ENCODE measurements at places on chromosomes 6 and 20.

DNA sequence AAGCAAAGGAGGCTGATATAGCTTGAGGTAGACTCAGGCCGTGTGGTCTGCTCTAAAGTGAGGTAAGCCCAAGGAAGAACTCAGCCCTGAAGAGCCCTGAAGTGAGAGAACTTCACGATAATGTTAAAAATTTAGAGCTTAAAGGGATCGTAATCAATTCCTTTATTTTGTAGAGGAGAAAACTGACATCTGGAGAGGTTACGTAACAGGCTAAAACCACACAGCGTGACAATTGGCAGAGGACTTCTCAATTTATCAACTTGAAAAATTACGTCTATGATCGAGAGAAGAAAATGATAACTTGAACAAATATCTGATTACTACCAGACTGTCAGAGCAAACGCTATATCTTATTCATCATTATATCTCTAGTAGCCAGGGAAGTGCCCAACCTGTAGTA lies 121.8 kb upstream of the FOXO3 start:
- no peak for DNase-seq

GRCh38 chr20:51712501-51713212 lies 55.5 kb downstream of the ATP9A start:
- DNase-seq: peak; percentile 37

DNA sequence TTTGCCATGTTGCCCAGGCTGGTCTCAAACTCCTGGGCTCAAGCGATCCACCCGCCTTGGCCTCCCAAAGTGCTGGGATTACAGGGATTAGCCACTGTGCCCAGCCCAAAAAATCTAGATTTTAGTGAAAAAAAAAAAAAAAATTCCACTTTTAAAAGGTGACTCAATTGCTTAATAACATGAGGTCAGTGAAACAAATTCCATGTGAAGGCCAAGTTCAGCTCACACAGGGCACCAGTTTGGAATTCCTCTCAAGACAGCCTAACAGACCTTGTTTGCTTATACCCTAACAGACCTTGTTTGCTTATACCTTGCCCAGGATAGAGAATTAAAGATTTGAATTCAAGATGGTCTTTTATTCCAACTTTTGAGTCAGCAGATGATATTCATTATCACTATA lies 5.1 kb downstream of the RRBP1 start:
- DNase-seq: peak; percentile 43

- DNase-seq: no peak
Measured at GRCh38 chr20:45318948-45319347, 10.8 kb upstream of the MATN4 start.

GRCh38 chr20:25058051-25058846 lies at the start of gene ACSS1:
ACSS1 (minus strand) TSS chr20:25058139; CDS start chr20:25058102, 37 bp downstream.
- DNase-seq: peak; percentile 63

DNA sequence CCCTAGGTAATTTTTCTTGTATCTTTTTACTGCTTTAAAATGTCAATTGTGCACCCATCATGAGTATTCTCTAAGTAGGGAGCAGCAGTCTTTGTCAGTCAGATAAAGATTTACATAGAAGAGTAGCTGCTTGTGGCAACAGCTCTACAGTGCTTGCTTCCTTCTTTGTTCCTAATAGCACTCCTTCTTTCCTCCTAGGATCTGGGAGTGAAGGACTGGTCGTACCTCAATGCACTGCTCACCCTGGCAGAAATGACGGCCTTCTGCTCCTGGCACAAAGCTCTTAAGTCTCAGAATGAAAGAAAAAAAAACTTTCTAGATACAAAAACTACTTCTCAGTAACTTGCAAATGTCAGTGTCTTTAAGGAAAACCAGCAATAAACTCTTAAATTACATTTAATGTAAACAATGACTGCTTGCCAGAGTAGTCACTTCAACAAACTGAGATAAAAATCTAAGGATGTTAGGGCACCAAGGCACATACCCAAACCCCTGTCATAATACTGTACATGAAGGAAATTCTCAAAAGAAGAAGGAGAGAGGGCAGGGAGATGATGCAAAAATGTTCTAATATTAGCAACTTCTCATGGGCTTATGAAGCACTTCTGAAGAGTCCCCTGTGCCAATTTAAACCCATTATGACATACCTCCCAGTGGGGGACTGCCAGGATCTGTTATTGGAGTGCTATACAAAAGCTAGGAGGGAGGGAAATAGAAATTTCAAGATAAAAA lies 34.0 kb downstream of the NCOA6 start:
- peak; percentile 90 for DNase-seq

- DNase-seq: no peak
Measured at GRCh38 chr20:56060486-56060885, 55.2 kb upstream of the CBLN4 start.

DNA sequence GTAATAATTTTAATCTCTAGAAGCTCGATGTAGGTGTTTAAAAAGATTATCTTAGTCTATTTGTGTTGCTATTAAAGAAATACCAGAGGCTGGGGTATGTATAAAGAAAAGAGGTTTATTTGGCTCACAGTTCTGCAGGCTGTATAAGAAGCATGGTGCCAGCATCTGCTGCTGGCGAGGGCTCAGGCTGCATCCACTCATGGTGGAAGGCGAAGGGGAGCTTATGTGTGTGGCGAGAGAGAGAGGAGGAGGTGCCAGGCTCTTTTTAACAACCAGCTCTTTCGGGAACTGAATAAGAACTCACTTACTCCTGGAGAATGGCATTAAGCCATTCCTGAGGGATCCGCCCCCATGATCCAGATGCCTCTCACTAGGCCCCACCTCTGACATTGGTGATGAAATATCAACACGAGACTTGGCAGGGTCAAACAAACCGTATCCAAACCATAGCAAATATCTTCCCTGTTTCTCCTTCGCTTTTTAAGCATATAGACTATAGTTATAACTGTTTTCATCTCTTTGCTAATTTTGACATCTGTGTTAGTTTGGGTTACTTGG lies 24.5 kb downstream of the CHMP4B start:
- peak; percentile 18 for DNase-seq

GRCh38 chr6:107061125-107062020 lies 33.4 kb downstream of the MTRES1 start:
- peak; percentile 29 for DNase-seq

DNA sequence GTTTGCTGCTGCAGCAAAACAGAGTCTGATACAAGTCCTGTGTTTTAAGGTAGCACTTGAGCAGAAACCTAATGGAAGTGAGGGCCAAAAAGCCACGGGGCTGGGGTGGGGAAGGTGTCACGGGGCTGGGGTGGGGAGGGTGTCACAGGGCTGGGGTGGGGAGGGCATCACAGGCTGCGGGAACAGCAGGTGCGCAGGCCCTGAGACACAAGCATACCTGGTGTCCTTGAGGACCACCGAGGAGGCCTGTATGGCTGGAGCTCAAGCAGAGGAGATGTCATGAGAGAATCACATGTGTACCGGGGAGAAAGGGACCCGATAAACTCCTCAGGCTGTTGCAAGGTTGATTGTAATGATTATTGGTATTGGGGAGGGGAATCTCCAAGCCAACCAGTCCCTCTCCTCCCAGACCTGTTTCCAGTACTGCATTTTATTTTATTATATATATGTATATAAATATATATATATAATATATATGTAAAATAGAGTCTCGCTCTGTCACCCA lies 13.6 kb upstream of the SPO11 start:
- no peak for DNase-seq

DNA sequence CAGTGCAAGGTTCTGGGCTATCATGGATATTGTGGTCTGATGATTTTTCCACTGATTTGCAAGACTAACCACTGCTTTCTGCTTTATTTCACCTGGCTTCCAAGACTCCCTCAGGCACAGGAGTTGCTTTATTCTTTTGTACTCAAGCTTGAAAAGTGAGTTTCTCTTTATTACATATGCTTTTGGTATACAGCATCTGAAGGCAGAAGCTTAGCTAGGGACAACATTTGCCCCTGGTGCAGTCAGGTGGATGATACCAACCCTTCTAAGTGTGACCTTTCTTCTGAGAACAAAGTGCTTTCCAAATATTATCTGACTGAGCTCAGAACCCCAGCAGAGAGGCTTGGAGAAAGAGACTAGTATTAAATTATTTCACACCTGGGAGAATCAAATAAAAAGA lies 94.0 kb upstream of the PHACTR1 start:
- DNase-seq: no peak

GRCh38 chr6:83314693-83315092 lies 116.2 kb downstream of the ME1 start:
- DNase-seq: no peak

DNA sequence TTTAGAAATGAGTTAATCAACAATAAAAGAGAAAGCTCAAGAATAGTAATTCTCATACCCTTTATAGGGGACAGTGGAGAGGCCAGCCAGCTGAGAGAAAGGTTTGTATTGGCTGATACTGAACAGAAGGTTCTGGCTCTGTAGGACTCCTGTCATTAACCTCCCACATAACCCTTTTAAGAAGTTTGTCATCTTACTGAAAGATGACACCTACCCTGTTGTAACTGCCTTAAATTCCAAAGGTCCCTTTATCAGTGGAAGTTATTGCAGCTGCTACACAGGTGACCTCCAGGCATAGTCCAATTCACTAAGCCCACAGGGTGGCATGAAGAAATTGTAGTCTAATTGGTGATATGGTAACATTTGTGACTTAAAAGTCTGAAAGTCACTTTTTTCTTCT lies 790.1 kb downstream of the TENT5A start:
- no peak for DNase-seq

- DNase-seq: no peak
Measured at GRCh38 chr6:9511157-9511556, 903.7 kb downstream of the TFAP2A start.

DNA sequence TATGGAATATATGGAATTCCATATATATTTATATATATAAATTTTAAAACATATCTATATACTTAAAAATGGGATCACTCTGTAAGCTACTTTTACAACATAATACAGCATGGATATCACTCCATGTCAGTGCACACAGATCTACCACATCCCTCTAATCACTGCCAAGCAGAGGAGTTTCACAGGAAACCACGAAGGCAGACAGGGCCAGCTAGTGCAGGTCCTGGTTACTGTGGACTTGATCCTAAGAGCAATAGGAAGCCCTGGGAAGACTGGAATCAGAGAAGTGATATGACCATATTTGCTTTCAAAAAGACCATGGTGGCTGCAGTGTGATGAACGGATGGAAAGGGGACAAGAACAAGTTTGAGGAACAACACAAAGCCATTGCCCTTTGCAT lies 40.0 kb upstream of the NRN1 start:
- no peak for DNase-seq

DNA sequence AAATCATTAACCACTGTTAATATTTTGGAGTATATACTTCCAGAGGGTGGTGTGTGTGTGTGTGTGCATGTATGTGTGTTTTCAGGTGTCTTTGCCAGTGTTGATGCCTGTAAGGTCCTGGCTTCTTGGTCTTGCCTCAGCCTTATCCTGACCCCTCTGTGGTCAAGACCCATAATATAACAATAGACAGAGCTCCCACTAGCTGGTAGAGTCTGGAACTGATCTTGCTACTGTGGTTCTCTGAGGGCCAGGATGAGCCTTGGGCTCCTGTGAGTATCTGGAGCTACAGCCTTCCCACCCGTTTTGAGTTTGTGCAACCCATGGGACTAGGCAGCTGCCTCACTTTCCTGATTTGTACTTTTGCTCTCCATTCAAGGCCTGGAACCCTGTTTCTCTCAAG lies 191.0 kb downstream of the IBTK start:
- no peak for DNase-seq

- DNase-seq: no peak
Measured at GRCh38 chr6:149843051-149843633, 21.0 kb downstream of the LRP11 start.

DNA sequence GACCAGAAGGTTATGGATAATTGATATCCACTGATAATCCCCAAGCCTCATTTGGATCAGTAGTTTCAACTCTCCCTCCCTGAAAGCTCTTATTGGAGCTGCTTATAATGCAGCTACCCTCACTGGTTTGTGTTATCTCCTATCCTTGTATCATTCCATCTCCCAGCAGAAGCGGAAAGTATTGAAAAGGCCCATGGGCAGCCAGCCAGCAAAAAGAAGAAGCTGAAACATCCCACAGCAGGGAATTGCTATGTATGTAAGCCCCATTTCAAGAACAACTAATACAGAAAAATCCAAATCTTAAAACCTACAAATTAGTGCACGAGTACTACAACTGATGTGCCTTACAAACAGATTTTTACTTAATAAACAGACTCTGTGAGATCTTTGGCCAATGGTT lies 269.0 kb upstream of the ECI2 start:
- DNase-seq: no peak

- peak; percentile 60 for DNase-seq
Measured at GRCh38 chr6:72675396-72675795, 53.5 kb downstream of the KCNQ5 start.

- DNase-seq: no peak
Measured at GRCh38 chr6:139278190-139278589, 13.6 kb downstream of the TXLNB start.

- DNase-seq: peak; percentile 92
Measured at GRCh38 chr20:4216142-4216735, 200.9 kb upstream of the RNF24 start.

DNA sequence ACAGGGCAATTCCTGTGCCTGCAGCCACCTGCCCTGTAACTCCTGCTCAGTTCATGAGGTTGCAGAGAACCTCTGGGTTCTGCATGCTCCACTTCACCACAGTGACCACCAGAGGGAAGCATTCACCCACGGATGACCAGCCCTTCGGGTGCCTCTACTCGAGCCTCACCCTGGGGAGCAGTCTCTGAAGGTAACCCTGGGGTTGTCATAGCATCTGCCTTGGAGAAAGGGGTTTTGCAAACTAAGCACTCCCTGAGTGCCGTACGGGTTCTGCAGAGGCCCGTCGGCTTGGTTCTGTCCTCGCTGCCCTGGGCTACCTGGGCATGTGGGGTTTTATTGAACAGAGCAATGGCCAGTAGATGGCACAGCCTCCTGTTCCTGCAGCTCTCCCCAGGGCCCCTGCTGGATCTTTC lies 10.2 kb upstream of the CST5 start:
- DNase-seq: peak; percentile 56

DNA sequence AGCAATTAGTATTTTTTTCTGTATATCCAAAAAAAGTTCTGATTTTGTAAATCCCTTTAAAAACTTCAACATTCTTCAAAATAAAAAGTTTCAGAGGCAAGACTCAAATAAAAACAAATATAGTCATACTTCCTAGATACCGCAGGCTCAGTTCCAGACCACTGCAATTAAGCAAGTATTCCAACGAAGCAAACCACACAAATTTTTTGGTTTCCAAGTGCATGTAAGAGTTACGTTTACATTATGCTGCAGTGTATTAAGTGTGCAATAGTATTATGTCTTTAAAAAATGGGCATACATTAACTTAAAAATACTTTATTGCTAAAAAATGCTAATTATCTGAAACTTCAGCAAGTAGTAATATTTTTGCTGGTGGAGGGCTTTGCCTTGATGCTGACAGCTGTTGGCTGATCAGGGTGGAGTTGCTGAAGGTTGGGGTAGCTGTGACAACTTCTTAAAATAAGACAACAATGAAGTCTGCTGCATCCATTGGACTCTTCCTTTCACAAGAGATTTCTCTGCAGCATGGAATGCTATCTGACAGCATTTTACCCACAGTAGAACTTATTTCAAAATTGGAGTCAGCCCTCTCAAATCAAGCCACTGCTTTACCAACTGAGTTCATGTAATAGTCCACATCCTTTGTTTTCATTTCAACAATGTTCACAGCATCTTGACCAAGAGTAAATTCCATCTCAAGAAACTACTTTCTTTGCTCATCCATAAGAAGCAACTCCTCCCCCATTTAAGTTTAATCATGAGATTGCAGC lies 46.0 kb downstream of the PHIP start:
- DNase-seq: peak; percentile 82
